GM12878 (cell line): ENCODE measurements at places on chromosomes 5 and 9.

- no peak for DNase-seq
Observed at GRCh38 chr5:54547711-54548250, 30.2 kb downstream of the SNX18 start.

GRCh38 chr9:136052472-136052880 is 42.6 kb downstream of the NACC2 start:
- DNase-seq, result no peak

- no peak for DNase-seq
Observed at GRCh38 chr9:119213471-119213870, 155.8 kb downstream of the BRINP1 start.

GRCh38 chr9:126481862-126482261 is 131.9 kb upstream of the LMX1B start:
- DNase-seq, result no peak

- DNase-seq, result no peak
Observed at GRCh38 chr5:132086277-132086794, 12.7 kb downstream of the CSF2 start.

GRCh38 chr5:176775409-176775808 is 35.0 kb upstream of the UNC5A start:
- DNase-seq, result no peak

GRCh38 chr5:179322071-179323025 is 22.9 kb downstream of the ADAMTS2 start:
- no peak for DNase-seq
